ENCODE measurements at places on chromosomes 7 and 10. TPM values are rescaled to one million over a fixed set of nuclear protein-coding genes. Genes with fewer than 3 reads are reported as not detected.

Gene AKR1D1
- total RNA-seq, result not detected

Gene PLAC9
- 45.2 TPM for total RNA-seq

Gene ATP6V0A4
- not detected for total RNA-seq

Gene AUTS2
- 5.3 TPM for total RNA-seq

Gene POLD2
- total RNA-seq, result 87.3 TPM

Gene AS3MT
- 14.6 TPM for total RNA-seq

Gene GNAI1
- total RNA-seq, result 12.4 TPM

Gene FAM25G
- total RNA-seq, result not detected

Gene PNLIPRP2
- total RNA-seq, result not detected

- DNase-seq, result no peak
Measured at GRCh38 chr10:50385624-50386023, 134.3 kb upstream of the ASAH2 start.

DNA sequence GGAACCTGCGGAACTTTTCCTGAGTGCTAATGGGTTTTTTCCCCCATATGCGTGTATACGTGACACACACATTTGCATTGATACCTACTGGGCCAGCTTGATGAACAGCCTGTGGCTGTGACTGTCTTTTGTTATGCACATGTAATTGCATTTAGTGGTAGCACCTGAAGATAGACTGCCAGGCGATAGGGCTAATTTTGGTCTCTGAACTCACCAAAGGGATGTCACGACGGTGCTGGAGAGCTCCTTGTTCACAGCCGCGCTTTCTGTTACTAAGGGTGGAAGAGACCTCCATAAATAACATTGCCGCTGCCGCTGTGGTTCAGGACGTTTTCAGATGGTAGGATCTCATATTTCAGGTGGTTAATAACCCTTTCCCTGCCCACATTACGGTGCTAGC, 133.2 kb downstream of the CAMK1D start:
- no peak for DNase-seq

- peak; percentile 82 for DNase-seq
Measured at GRCh38 chr10:132360766-132361447, 28.9 kb downstream of the LRRC27 start.

- DNase-seq, result no peak
Measured at GRCh38 chr10:20959242-20959641, 62.1 kb upstream of the NEBL start.

DNA sequence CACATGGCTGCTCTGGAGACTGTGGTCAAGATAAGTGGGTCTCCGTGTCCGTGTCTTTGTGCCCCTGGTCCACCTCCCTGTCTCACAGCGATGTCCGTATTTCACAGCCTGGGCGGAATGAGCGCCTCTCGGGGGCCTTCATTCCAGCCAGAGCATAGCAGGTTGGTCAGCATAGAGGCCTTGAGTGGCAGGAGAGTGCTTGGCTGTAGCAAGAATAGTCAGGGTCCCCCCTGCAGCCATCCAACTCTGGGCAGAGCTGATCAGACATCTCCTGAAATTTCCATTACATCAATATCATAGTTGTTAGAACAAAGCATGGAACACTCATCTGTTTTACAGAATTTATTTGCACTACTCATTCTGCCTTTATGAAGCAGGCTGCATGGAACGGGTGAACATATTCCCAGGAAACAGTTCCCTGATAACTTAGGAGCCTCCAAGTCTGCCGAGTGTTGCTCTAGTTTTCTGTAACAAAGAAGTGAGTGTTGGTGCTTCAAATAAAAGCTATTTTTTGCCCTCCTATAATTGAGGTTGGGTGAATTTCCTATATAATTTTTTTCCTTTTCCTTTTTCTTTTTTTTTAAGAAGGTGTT, 255.3 kb downstream of the INHBA start:
- DNase-seq, result no peak

- DNase-seq, result no peak
Measured at GRCh38 chr7:683526-684205, 42.8 kb upstream of the DNAAF5 start.

GRCh38 chr7:105189859-105190492, 176.0 kb downstream of the KMT2E start:
- DNase-seq, result no peak

GRCh38 chr7:81990395-81990794, 220.5 kb upstream of the HGF start:
- DNase-seq, result no peak

- no peak for DNase-seq
Measured at GRCh38 chr10:133127291-133128125, 32.5 kb upstream of the KNDC1 start.

- DNase-seq, result peak; percentile 68
Measured at GRCh38 chr7:28957064-28957750, 923 bp downstream of the TRIL start.

- no peak for DNase-seq
Measured at GRCh38 chr7:46948716-46949115, 633.2 kb downstream of the TNS3 start.

DNA sequence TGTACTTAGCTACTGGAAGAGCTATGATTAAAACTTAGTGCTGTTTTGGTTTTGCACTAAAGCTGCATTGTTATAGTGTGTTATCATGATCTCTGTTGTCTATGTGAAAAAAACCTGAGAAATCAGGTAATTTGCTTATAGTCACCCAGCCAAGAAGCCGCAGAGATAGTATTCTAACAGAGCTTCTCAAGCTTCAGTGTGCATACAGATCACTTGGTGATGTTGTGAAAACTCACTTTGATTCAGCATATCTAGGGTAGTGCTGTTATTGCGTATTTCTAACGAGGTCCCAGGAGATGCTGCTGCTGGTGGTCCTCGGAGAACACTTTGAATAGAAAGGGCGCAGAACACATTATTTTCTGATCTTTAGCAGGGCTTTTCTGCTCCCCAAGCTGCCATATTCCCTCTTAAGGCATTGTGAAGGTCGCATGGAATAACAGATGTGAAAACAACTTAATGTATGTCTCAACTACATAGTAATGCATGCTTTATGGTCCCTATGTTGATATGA, 68.4 kb upstream of the PDCD4 start:
- no peak for DNase-seq

DNA sequence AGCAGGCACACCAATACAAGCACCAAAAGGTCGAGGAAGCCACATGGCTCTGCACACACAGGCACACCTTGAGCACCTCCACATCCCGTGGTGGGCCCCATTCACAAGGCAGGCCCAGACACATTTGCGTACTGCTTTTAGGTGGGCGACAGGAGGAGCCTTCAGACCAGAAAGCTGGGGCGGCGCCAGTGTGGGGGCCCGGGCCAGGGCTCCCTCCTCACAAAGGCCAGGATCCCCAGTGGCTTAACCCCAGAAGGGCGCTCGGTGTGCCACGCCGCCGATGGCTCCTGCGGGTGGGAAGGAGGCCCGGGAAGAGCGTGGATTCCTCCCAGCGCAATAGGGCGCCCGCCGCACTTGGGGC, 2.8 kb upstream of the SMARCD3 start:
- DNase-seq, result peak; percentile 71

- no peak for DNase-seq
Measured at GRCh38 chr7:20388084-20388483, 57.4 kb downstream of the ITGB8 start.

DNA sequence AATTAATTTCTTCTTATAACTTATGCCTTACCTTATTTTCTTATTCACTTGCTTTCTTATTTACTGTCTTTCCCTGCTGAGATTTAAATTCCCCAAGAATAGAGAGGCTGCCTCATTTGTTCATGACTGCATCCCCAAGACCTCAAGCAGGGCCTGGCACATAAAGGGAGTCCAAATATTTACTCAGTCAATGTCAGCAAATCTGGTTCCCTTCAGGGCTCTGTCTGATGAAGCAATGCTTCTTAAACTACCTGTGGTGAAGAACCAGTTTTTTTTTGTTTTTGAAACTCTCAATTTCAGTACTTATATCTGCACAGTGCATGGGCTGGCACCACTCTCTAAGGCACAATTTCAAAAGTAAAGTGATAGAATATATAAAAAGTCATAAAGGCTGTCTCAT, 4.7 kb downstream of the ZNF239 start:
- no peak for DNase-seq
